ENCODE measurements at places on chromosomes 1 and 21.

DNA sequence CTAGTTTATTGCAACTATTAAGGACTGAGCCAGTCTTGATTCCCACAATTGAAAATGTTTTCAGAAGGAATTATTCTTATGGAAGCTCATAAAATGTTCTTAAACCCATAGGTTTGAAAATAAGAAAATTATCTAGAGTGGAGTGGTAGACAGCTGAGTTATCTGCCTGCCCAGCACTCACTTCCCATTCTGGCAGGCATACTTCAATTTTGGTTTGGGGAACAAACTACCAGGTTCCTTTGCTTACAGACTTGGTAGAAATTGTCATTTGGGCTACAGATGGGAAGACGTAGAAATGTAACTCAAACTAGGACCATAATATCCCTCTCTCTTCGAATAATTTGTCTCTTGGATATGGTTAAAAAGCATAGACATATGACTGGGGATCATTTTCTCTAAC lies 18.4 kb downstream of the JUN start:
- DNase-seq, result no peak

DNA sequence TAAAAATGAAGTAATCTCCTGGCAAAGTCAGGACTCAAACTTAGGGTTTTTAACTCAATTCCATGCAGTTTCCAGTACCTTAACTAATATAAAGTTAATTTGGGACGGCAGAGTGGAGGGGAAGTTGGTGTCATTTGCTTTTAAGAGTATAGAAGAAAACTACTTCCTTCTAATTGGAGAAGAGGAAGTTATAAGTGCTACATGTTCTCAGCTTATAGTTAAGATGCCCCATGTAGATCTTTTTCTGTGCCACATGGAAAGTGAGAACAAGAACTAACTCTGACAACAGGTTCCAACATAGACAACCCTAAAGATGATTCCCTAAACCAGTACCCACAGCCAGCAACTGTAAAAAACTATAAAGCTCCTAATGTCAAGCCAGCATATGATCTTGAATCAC lies 11.5 kb downstream of the RRAGC start:
- DNase-seq, result no peak

GRCh38 chr1:208829595-208829994 lies 585.4 kb upstream of the PLXNA2 start:
- no peak for DNase-seq

- no peak for DNase-seq
Observed at GRCh38 chr21:43268804-43269186, 100.0 kb downstream of the CRYAA start.

GRCh38 chr1:157170677-157171515 lies 32.7 kb upstream of the ETV3 start:
- peak; percentile 54 for DNase-seq

DNA sequence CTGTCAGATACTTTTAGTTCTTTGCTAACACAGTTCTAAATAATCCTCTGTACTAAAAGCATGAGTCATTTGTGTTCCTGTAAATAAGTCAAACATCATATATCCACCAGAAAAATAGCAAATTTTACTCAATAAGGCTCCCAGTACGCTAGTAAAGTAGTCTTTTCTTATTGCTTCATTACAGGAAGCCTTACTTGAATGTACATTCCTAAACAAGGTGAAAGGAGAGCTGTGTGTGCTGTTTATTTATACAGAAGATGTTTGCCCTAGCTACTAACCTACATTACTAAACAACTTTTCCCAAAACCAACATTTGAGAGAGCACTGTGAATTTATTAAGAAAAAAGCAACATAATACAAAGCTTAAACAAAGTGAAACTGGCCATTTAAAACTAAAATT lies 52.0 kb downstream of the ZNHIT6 start:
- no peak for DNase-seq

- DNase-seq, result no peak
Observed at GRCh38 chr1:62516600-62516999, 79.8 kb downstream of the USP1 start.

DNA sequence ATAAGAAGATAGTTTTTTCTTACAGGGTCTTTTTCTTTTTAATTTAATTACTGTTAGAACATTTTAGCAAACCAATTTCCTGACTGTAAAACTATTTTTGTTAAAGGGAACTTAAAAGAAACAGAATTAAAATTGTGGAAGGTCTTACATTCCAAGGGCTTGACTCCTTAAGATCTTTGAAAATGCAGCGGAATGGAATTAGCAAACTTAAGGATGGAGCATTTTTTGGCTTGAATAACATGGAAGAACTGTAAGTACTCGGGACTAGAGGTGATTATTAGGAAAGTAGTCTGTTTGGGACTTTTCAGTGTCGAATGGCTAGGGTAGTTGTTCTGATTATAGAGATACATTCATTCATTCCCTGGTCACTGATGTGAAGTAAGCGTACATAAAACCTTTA lies 21.5 kb downstream of the LRIG2 start:
- DNase-seq, result no peak

GRCh38 chr1:204763773-204764427 lies 78.4 kb upstream of the LRRN2 start:
- DNase-seq, result peak; percentile 57

- no peak for DNase-seq
Observed at GRCh38 chr1:244614879-244615278, 38.0 kb upstream of the DESI2 start.

DNA sequence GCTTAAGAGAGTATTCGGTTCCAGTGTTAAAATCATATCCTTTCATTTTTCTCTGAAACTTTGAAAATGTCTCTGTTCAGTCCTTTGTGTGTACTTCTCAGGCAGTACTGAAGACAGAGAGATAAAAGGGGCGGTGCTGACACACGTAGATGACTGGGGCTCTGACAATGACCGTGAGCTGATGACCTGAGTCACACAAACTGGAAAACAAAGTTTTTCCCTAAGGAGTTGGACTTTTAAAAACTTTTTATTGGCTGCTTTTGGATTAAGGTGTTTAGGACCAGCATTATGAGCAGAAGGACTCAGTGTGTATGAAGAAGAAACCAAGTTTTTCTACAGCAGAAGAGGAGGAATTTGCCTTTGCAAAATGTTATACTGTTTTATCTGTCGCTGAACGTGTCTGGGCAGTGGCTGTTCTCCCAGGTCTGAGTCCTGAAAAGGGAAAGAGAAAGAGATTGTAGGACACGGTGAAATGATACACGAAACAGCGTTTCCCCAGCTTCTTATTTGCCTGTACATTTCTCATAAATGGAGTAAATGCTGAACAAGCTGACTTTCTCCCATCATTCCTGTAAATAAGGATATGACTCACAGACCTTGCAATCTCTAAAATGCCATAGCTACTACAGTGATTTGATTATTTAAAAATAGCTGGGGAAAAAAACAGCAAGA lies 51.5 kb downstream of the MAP3K7CL start:
- DNase-seq, result no peak

DNA sequence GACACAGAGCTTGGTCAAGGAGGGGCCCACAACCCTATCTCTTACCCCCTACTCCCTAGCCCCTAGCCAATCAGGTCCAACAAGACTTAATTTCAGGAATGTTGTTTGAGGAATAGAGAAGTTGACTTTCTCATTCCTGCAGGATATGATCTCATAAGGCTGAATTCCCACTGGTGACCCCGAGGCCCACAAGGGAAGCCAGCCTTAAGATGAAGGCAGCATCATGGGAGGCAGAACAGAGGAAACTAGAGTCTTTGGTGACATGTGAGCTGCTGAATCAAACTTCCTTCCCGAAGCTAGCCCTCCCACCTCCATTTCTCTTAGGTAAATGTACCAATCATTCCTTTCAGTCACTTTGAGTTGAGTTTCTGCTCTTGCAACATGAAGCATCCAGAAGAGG lies 9.1 kb upstream of the PDIK1L start:
- DNase-seq, result no peak

DNA sequence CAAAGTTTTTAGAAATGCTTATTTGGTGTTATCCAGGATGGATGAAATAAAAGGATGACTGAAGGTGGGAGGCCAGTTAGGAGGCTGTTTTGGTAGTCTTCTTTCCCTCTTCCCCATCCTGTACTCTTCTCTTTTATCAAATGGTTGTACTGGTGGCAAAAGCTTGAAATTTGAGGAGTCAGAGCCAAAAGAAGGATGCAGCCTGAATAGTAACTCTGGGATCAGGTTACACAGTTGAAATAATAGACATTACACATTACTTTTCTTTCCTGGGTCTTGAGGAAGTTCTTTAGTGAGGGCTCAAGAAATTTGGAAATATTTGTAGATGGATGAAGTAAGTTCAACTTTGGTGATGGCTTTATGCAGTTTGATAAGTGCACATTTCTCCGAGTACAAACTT lies 108.6 kb downstream of the GPR52 start:
- DNase-seq, result no peak

- DNase-seq, result no peak
Observed at GRCh38 chr1:153614189-153614900, 1.4 kb upstream of the S100A16 start.

DNA sequence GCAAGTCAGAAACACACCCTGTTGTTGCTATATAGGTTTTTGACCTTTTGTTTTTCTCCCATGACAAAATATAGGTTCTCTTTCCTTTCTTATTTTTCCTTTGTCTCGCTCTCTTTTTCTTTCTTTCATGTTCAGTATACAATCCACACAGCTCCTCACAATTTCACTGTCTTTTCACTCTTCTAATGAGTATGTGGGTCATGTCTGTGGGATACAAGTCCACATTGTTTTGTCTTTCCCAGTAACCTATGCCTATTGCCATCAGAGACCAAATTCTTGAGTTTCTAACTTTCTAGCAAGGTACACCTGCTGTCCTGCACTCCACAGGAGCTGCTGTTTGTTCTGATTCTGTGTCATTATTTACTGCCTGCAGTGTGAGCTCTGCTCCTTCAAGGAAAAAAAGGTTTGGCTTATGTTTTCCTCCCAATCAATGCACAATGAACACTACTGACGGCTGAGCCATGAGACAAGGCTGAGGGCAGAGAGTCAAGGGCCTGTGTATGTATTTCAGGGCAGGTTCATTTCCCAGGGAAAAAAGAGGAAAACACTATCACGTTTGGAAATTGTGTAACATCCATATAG lies 453.8 kb downstream of the NEGR1 start:
- no peak for DNase-seq

GRCh38 chr21:19864476-19864875 lies 1133.7 kb upstream of the NCAM2 start:
- no peak for DNase-seq

- no peak for DNase-seq
Observed at GRCh38 chr1:191798178-191798577, 360.1 kb upstream of the RGS18 start.

DNA sequence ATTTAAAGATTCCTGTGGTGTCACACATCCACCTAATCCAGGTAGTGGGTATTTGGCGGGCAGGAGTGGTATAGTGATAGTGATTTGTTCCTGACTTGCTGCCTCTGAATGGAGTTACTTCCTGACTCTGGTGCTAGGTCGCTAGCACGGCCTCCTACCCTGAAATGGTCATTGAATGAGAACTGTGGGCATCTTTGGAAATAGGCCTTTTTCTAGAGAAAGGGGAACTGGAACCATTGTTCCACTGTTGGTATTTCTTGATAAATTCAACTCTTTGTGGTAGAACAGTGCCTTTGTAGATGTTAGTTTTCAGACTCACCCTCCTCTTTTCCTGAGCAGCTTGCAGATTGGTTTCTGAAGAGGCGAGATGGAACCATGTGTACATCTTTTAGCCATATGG lies 1.5 kb downstream of the QSOX1 start:
- no peak for DNase-seq

- DNase-seq, result no peak
Observed at GRCh38 chr1:153903841-153904455, 18.8 kb downstream of the GATAD2B start.

DNA sequence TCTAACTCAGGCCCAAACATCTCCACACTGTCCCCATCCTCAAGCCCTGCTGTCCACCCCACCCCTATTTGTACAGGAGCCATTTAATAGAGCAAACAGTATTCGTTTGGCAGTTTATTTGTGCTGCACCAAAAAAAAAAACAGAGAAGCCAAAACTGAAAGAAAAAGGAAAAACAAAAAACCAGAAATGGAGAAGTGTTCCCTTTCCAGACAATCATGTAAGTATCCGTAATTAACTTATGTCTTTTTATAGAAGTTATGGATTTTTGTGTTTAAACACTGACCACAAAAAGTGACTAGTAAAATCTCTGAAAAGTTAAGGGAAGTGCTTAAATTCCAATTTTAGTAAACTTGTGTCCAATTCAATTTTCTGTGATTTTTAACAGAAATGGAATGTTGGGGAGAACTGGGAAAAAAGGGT lies 40.4 kb upstream of the ZBTB18 start:
- no peak for DNase-seq

- no peak for DNase-seq
Observed at GRCh38 chr1:235817101-235817728, 49.5 kb downstream of the LYST start.

GRCh38 chr1:42424201-42424600 lies 31.6 kb downstream of the ZMYND12 start:
- no peak for DNase-seq

GRCh38 chr21:26614251-26614650 lies 41.2 kb upstream of the CYYR1 start:
- DNase-seq, result no peak

- DNase-seq, result no peak
Observed at GRCh38 chr1:147581459-147581858, 40.2 kb downstream of the BCL9 start.

GRCh38 chr1:56472860-56473259 lies 106.5 kb downstream of the PLPP3 start:
- no peak for DNase-seq

DNA sequence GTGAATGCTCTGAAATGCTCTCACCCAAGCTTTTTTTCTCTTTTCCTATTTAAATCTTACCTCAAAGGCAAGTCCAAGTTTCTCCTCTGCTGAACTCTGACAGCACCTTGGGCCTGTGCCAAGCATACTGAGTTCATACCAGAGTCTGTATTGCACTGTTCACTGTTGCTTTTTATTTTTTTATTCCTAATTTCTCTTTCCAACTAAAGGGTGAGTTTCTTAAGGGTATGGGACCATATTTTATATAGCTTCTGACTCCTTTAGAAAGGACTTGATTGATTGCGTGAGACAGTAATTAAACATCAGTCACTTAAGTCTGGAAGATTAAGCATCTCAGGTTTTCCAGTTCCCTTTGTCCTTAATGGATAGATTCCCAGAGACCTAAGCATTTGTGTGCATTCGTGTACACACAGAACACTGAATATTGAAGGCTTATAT lies 69.9 kb downstream of the CACHD1 start:
- no peak for DNase-seq

GRCh38 chr1:22658385-22659163 lies 5.5 kb downstream of the C1QB start:
- DNase-seq, result no peak

- no peak for DNase-seq
Observed at GRCh38 chr21:33801424-33802405, 113.9 kb downstream of the ATP5PO start.

- no peak for DNase-seq
Observed at GRCh38 chr1:160647329-160647720, 481 bp upstream of the SLAMF1 start.

GRCh38 chr1:30274173-30274970 lies 449.0 kb downstream of the MATN1 start:
- DNase-seq, result no peak

DNA sequence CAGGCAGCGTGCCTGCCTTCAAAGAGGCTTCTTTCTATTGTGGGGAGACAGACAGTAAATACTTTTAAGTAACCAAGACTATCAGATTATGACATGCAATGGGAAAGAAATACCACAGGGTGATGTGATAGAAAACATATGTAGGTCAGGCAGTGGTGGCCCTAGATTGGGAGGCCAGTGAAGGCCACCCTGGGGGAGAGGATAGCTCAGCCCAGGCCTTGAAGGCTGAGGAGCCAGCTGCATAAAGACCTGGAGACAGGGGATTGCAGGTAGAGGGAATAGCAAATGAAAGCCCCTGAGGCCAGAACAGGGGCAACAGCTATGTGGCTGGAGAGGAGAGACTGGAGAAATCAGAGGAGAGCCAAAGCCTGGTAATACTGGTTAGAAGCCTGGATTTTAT lies 4.0 kb downstream of the SOX13 start:
- DNase-seq, result no peak
